AG04450 (cell line): ENCODE measurements at places on chromosomes 6 and 20.

DNA sequence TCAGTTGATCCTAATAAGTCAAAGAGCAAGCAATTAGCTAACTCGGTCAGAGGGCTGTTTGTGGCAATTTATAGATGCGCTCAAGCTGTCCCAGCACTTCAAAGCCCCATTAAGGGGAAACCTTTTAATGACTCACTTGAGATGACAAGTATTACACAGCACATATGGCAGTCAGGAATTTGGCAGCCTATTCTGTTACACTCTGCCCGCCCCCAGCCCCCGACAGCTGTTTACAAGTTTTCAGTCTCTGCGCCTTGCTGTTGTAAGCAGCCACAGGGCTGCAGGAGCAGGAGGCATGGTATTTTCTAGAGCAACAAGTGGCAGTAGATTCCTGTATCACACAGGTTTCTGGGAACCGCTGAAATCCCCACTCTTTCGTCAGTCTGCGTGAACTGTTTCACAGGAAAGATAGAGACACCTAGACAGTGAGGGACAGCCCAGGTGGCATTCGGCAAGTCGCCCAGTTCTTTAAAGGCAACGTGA lies 263.0 kb downstream of the FOXC1 start:
- peak; percentile 61 for DNase-seq

DNA sequence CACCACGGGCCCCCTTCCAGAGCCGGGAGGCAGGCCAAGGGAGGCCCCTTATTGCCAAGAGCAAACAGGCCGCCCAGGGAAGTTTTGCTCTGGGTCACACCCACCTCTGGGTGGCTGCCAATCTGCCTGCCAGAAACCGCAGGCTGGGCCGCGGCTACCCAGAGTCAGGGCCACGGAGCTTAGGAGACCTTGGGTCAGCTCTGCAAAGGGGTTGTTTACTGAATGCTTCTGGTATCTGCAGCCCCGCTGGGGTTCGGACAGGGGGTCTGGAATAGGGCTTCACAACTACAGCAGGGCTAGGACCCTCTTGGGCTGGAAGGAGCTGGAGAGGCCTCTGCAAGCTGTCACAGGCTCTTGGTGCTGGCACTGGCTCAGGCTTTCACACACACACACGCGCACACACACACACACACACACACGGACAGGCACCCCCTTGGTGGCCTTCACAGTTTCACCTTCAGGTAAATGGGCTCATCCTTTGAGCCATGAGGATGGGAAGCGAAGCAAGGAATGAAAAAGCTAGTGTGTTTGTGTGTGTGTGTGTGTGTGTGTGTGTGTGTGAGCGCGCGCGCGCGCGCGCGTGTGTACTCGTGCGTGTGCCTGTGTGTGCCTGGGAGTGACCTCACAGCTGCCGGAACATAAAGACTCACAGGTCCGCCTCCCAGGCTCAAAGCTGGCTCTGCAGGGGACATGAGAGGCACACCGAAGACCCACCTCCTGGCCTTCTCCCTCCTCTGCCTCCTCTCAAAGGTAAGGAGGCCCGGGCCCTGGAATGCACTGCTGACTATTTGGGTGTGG lies at the start of gene CCN5:
Gene CCN5, plus strand, starts transcription at position 669 of the 798 bp plus-strand sequence. Its CDS starts 22 bp downstream, at position 691.
- no peak for DNase-seq

DNA sequence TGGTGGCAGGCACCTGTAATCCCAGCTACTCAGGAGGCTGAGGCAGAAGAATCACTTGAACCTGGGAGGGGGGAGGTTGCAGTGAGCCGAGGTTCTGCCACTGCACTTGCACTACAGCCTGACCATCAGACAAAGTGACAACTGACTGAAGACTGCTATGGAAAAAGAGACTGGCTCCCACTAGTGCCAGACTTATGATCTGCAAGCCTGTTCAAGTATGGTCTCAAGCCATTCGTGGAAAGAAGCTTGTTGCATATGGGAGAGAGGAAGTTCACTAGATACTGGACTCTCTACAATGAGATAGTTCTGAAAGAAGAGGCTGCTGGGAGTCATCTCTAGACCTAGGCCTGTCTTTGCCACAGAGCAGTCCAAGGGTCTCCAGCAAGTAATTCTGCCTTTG lies 26.7 kb downstream of the MDN1 start:
- DNase-seq: no peak

DNA sequence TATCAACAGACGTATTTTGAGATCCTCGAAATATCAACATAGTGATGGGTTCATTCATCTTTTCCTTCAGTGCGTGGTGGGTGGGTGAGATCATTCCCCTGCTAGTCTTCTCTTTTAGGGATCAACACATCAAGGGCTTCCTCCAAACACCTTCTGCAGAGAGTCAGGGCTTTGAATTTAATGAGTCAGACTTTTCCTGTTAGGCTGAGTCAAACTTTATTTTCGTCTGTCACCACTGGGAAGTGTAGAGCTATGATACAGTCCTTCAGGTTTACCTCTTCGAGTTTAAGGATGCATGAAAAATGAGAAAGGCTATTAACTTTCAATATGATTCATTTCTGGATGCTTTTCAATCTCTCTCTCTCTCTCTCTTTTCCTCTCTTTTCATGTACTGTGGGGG lies 189.1 kb downstream of the BMP2 start:
- no peak for DNase-seq

GRCh38 chr6:10505529-10505928 lies 15.6 kb upstream of the GCNT2 start:
- no peak for DNase-seq

DNA sequence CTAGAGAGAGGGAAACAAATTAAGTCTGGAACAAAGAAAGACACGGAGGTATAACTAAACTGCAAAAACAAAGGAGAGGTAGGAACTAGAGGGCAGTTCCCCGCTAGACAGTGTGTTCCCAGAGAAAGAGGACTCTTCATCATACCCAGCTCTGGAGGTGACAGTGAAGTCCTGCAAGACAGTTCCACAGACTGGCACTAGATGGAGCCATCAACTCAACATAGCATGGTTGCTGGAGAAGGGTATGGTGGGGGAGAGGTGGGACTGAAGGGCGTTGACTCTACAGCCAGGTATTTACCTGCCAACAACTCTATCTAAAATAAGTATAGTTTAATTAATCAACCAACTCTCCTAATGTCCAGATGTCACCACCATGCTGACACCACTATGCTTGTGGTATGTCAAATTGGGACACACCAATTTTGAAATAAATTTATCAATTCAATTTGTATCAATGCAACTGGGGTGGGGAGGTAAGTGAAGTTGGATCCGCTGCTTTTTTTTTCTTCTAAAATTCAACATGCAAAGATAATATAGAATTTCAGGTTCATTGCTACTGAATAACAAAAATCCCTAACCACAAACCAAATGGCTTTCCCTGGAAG lies 9.7 kb downstream of the BACH2 start:
- DNase-seq: no peak

DNA sequence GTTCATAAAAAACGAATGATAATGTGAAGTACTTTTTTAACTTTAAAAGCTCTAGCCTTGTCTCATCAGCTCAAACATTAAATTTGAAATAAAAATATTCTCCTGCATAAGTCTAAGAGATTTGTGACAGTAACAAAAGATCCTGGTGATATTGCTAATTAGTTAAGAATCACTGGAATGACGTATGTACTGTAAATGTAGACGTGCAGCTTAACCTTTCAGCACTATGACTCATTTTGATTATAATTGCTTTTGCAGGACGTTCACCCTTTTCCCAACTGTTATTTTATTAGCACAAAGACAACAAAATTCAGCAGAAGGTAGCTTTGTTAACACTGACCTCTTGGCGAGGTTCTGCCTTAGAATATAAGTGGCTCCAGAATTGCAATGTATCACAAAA lies 68.6 kb downstream of the TENT5A start:
- DNase-seq: no peak

- no peak for DNase-seq
Observed at GRCh38 chr6:167746390-167746907, 80.3 kb upstream of the AFDN start.

DNA sequence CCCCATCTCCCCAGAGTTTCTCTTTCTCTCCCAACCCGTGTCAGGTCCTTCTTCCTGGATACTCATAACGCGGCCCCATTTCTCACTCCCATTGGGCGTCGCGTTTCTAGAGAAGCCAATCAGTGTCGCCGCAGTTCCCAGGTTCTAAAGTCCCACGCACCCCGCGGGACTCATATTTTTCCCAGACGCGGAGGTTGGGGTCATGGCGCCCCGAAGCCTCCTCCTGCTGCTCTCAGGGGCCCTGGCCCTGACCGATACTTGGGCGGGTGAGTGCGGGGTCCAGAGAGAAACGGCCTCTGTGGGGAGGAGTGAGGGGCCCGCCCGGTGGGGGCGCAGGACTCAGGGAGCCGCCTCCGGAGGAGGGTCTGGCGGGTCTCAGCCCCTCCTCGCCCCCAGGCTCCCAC lies at the start of gene HLA-F:
Gene HLA-F, plus strand, starts transcription at position 173 of the 404 bp plus-strand sequence. Its CDS starts 30 bp downstream, at position 203.
- DNase-seq: no peak

DNA sequence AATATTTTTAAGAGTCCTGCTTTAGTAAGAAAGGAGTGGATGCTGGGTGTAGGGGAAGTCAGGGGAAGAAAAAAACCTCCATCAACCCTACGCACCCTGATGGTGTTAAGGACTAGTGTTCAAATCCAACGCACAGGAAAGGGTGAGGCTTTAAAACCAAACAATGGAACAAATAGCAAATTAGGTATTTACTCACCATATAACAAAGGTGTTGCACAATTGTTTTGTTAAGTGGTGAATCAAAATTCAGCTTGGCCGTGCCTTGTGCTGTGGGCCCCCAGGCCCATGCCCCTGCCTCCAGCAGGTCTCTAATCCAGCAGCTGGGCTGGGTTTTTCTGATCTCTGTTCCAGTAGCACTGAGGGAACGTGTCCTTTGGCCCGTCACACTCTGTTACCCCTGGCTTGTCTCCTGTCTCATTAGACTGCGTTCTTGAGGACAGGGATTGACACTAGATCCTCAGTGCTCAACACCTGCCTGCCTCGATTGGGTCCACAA lies 11.8 kb downstream of the FAM83D start:
- DNase-seq: no peak

- DNase-seq: no peak
Observed at GRCh38 chr6:30002871-30003270, 58.2 kb upstream of the POLR1H start.

DNA sequence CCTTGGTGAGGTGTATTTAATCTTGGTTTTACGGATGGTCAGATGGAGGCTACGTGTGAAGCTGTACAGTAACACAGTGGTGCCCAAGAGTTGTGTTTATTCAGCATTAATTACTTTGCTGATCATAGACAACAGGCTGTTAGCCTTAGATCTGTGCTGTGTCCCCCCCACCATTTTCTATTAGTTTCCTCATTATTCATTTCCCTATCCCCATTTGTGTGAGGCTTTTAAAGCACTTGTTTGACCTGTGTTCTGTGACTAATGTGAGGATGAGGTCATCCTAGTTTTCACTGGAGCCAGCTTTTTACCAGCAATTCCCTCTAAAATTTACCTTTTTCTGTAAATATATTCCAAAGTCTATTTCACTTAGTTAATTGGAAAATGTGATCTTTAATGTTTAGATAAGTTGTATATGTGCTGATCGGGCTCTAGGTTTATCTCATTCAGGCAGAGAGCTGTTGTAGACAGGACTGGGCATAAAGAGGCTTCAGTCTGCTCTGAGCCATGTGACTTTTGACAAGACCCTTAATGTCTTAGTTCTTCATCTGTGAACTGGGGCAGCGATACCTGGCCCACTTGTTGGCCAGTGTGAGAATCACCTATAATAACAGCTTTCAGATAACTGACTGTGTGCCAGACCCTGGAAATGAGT lies 8.4 kb downstream of the MAPRE1 start:
- DNase-seq: no peak

DNA sequence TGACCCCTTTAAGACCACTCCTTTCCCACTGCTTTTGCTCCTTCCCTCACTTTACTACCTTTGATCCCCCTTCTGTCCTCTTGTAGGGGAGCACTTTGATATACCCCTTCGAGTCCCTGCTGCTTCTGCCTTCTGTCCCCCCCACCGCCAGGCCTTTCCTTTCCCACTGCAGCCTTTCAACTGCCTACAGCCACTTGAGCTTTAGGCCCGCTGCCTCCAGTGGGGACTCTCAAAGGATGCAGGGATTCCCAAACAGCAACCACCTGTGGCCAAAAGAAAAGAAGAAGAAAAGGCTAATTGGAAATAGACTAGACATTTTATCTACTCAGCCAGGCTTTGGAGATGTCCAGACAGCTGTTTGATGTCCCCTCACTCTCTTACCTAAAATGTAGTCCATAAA lies 77.0 kb upstream of the DTNBP1 start:
- DNase-seq: no peak

DNA sequence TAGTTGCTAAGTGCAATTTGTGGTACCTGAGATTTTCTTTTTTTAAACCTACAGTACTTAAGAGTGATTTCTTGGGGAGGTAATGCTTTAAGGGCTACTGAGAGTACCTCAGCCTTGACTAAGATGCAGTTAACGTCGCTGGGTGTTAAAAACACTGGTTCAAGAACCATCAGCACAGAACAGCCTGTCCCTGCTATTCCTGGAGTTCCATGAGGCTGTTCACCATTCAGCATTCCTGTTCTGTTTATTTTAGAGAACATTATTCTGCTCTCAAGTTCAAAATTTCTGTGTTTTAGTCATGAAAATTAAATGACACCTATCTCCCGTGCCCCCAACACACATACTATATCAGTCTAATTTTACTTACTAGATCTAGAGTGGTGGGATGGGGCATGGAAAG lies 1.7 kb upstream of the PRELID3B start:
- DNase-seq: no peak

DNA sequence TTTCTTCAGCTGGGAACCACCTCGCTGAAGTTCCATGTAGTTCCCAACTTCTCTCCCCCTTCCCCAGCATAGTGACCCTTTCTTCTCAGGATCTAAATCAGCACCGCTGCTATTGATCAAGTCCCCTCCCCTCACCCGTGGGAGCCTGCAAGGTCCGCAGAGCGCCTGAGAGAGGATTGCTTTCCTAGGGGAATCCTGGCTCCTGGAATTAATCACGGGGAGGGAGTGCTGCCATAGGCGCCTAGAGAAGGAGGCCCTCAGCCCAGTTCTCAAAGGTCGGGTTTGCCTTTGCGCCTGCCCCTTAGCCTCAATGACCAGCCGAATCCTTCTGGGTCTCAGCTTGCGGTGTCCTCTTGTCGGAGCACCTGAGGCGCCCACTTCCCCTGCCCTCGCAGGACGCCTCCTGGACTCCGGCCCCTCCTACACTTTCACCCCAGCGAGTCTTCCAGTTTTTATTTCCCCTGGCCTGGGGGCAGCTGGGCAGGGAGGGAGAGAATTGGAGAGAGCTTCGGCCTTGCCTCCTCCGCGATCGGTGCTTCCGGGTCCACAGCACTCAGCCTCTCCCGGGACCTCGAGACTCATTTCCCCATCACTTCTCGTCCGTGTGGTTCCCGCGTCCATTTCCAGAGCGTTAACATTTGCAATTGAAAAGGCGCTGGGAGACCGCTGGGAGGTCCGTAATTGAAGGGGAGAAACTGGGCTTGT lies 3.1 kb upstream of the NKX2-2 start:
- DNase-seq: no peak

DNA sequence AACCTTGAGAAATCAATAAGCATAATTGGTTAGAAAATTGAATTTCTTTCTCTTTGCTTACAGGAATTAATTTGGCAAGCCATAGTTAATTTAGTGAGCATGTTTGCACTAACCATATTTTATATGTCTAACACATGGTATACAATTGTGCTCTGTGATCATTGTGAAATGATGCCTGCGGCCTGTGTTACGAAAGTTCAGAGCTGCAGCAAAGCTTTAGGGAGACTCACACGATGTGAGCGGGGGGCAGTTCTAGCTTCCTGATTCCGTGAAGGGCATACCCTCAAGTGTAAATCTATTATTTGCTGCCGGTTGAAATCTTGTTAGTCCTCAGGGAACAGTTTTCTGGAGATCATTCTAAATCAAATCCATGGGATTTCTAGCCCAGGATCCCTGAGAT lies 25.5 kb upstream of the ADTRP start:
- DNase-seq: no peak
